ENCODE measurements at places on chromosomes 2 and 18.

- no peak for DNase-seq
Measured at GRCh38 chr2:114128263-114128662, 238.4 kb downstream of the ACTR3 start.

DNA sequence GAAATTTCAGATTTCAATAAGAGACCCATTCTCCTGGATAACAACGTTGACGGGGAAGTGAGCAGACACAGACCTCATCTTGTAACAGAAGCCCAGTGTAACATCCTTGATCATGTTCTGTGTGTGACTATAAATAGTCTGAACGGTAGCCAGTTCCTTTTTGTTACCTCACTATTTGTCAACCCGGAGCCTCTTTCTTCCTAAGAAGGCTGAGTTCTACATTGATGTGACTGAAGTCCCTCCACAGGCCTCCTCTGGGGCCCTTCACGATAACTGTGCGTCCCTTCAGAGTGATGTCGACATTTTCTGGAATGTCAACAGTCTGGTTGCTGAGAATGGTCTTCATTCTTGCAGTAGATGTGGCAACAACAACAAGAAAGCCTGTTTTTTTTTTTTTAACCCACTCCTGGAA, 6.3 kb upstream of the PLEKHM3 start:
- peak; percentile 65 for DNase-seq

GRCh38 chr2:223464071-223464470, 138.1 kb downstream of the SCG2 start:
- peak; percentile 30 for DNase-seq

DNA sequence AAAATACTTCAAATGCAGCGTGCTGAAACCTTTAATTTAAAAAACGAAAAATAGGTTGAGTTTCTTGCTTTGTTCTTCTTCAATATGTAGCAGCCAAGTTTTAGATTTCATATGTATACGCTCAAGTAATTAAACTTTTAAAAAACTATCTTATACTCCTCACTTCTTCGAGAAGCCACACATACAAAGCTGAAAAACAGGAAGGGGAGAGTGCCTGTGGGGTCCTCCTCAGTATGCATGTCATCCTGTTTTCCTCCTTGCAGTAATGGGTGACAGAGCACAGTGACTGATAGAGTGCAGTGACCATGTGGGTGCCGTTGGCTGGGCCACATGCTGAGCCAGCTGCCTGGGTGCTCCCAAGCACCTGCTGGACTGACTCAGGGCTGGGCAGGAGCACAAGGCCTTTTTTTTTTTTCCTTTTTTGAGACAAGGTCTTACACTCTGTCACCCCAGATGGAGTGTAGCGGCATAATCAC, 33.3 kb downstream of the UXS1 start:
- DNase-seq: no peak

- no peak for DNase-seq
Measured at GRCh38 chr2:238667639-238668038, 180.2 kb upstream of the TWIST2 start.

DNA sequence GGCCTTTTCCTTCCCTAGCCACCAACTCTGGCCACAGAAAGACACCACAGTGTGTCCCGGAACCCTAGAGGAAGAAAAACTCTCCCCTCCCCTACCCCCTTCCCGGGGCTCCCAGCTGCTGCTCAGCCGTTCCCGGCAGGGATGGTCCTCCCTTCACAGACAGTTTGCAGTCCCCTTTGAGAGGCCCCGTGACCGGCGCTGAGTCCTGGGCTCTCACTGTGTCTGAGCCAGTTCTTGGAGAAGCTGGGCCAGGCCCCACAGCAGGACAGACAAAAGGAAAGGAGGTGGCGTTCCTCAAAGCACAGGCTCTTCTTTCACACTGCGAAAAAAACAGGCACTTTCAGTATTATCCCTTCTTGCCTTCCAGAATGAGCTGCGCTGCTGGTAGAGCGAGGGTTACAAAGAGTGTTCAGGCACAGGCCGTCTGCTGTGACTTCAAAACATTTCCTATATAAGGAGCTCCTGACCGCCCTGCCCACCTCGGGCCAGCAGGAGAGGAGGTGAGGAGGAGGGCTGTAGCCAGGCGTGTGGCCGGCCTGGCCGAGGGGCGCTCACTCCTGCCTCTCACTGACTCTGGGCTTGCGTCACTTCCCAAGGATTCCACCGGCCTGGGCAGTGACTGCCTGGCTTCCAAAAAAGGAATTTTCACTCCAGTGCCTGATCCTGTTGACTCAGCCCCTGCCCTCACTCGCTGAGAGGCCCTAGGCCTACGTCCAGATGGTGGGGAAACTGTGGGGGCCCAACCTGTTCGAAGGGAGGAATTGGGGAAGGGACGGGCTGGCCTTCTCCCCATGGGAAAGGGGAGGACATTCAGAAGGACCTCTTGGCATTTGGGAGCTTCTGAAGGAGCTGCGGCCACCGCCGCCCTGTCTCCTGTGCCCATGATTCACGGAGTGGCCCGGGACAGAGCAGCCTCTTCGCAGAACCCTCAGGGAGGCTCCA, 24.9 kb downstream of the CIDEA start:
- DNase-seq: peak; percentile 99

GRCh38 chr2:182573553-182573952, 142.5 kb upstream of the DNAJC10 start:
- DNase-seq: no peak

DNA sequence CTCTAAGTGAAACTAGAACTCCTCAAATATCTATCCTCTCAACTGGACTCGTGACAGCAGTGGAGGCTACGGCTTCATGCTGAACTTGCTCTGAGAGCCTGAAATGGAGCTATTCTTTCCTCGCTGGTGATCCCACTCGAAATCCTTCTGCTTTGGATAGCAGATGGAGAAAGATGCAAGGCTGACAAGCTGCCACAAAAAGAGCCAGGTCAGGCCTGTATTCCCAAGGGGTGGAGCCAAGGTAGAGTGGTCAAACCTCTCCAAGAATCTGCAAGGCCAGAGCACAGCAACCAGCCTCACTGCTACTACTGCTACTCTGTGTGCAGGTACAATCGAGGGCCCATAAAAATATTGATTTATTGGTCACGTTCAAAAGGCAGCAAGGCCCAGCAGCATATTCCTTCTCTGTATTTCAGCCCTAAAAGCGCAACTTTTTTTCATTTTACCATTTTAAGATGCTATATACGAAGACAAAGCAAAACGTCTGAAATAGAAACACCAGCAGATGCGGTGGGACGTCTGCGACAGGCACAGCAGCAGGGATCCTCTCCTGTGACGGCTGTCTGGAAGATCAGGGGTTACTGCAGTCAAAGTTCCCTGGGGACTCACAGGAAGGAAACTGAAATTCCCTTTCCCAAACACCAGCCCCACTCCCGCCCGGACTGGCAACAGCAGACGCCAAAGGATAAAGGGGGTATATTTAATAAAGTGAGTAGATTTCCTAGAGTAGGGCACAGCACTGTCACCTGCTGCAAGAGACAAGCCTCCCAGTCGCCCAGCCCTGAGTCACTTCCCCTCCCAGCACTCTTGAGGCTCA, 2.4 kb downstream of the SPRED2 start:
- DNase-seq: no peak

DNA sequence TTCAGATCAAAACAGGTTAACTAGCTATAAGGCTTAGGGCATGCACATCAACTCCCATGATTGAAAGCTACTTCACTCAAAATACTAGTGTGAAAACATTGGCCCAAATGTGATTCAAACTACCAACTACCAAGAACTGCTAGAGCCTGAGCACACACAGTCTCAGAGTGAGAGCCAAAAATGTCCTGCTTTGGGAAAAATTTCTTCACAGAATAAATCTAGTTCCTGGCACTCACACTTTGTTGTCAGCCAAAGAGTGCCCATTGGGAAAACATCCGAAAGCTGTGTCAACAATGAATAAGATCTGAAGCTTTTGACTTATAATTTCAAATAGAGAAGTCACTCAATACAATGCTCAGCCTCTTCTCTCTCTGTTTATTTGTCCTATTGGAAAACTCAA, 182.7 kb downstream of the LRATD1 start:
- DNase-seq: no peak

DNA sequence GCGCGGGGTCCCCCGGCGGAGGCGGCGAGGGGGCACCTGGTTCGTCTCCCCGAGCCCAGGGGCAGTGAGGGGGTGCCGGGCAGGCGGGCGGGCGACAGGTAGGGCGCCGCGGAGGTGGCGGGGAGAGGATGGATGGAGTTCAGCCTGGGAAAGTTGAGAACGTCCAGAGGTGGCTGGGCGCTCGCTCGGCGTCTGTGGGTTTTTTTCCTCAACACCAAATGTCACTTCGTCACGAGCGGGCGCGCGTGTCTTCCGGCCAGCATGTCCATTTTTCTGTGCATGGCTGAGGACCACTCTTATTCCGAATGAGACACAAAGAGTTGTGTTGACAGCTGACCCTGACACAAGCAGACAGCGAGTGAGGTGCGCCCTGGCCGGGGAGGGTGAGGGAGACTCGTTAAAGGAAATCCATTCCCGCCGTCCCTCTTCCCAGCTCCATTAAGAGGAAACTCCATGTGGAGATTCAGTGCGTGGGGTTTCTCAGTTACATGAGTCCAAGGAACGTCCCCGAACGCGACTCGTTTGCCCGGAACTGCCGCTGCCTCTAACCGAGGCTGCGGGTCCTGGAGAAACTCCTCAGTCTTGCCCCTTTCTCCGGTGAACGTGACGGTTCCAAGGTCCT, 859 bp downstream of the GREB1L start:
- DNase-seq: no peak

GRCh38 chr2:221758076-221758475, 186.0 kb upstream of the EPHA4 start:
- peak; percentile 23 for DNase-seq

- DNase-seq: no peak
Measured at GRCh38 chr18:5106730-5107129, 90.3 kb downstream of the AKAIN1 start.

GRCh38 chr2:69214898-69215297, 172.1 kb downstream of the GFPT1 start:
- peak; percentile 83 for DNase-seq

DNA sequence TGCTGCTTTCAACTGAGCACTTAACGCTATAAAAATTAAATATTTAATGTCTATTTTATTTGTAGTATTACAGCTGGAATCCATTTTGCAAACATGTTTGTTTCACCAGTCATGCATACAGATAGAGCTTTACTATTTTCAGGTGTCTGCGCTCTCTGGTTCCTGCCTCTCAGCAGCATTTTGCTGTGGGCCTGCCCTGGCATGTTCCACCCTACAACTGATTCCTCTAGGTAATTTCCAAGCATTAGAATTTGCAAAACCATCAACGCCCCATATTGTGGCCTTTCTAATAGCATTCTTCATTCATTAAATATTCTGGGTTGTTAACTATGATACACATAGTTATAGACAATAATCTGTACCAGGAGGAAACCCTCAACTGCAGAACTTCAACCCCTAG, 266.4 kb upstream of the DLGAP1 start:
- DNase-seq: no peak

- DNase-seq: no peak
Measured at GRCh38 chr2:20673686-20674308, 6.9 kb downstream of the GDF7 start.

GRCh38 chr18:59139291-59139614, 431 bp upstream of the SEC11C start:
- peak; percentile 89 for DNase-seq

DNA sequence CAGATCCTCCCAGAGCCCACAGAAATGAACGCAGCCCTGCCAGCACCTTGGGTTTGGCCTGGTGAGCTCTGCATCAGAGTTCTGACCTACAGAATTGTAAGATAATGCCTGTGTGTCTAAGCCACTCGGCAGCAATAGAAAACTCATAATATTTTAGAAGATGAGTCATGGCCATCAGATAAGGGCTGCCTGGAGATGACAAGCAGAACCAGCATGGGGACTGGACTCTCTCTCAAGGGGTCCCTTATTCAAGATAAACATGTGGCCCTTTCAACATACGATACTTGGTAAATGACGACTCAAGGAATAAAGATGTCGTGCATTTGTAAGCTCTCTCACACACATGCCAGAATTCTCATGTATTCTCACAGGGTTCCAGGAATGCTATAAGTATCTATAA, 8.5 kb upstream of the AGAP1 start:
- no peak for DNase-seq

- DNase-seq: no peak
Measured at GRCh38 chr18:64095056-64095455, 53.8 kb downstream of the LINC00305 start.

DNA sequence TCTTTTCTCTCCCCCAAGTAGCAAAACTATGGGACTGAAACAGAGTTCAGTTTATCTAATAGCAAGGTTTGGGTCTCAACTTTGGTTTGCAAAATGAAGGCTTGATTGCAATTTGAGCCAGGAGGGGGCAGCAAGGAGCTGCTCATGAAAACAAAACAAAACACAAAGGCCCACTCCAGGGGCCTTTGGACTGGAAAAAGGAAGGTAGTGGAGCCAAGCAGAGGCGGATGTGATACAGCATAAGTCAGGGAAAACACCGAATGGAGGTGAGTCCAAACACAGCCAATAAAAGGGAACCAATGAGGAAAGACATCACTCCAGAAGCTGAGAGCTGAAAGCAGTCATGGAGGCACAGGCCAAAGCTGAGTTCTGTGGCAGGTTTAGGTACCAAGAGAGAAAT, 799.7 kb upstream of the ACVR2A start:
- DNase-seq: peak; percentile 67

- no peak for DNase-seq
Measured at GRCh38 chr2:136116813-136117390, 1.0 kb downstream of the CXCR4 start.

GRCh38 chr2:9975328-9975727, 23.8 kb downstream of the GRHL1 start:
- no peak for DNase-seq

DNA sequence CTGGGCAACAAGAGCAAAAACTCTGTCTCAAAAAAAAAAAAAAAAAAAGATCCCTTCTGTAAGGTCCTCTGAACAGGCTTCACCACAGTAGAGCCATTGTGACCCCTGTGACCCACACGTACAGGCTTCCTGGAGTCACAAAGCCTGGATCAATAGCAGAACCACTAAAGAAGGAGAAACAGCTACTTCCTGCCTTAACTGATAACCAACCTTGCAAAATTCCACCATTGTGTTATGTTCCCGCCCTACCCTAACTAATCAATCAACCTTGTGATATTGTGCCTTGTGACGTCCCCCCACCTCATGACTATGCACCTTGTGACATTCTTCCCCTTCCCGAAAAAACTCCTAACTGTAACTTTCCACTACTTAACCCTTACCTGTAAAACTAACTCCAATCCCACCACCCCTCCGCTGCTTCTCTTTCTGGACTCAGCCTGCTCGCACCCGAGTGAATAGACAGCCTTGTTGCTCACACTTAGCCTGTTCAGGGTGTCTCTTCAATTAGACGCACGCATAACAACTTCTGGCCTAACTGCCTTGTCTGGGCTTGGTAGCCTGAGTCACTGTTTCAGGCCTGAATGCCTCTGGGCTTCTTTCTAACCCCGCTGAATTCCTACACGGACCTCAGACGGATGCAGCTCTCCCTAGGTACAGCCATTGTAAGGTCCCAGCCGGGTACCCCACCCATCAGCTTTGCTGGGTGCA, 13.9 kb downstream of the SCYGR8 start:
- no peak for DNase-seq

GRCh38 chr18:3513481-3513880, 63.5 kb downstream of the TGIF1 start:
- DNase-seq: no peak

DNA sequence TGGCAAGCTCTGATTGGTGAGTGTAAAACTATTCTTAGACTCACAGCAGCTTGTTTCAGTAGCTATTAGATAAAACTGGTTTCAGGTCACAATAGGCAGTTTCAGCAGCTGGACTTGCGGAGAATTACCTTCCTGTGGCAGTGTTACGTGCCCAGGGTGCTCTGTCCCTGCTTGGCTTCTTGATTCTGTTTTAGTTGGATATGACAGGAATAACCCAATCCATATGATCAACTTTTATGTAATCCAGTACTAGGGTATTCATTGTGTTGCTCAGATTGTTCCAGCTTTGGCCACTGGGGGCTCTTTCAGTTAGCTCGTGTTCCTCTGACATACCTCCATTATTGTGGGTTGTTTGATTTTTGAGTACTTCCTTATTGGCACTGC, 43.1 kb downstream of the INPP4A start:
- DNase-seq: peak; percentile 41

Measured in fibroblast of pulmonary artery (primary cell).